Mesenchymal stem cell (in vitro differentiated cells and primary cell): ENCODE measurements at places on chromosomes 1 and 21.

- no peak overlapping the region for H3K4me3 ChIP-seq
- H3K4me1 ChIP-seq = peaks cover 2% of the 10 kb centered on the region
- H3K27me3 ChIP-seq = no peaks in the 10 kb centered on the region
- no peak for DNase-seq
Observed at GRCh38 chr1:231952154-231952553, 325.6 kb downstream of the DISC1 start.

- H3K4me3 ChIP-seq = no peak overlapping the region
- no peak for DNase-seq
- no peak overlapping the region for H3K27ac ChIP-seq
- no peaks in the 10 kb centered on the region for H3K27me3 ChIP-seq
Observed at GRCh38 chr1:214588963-214589597, 13.9 kb upstream of the CENPF start.

DNA sequence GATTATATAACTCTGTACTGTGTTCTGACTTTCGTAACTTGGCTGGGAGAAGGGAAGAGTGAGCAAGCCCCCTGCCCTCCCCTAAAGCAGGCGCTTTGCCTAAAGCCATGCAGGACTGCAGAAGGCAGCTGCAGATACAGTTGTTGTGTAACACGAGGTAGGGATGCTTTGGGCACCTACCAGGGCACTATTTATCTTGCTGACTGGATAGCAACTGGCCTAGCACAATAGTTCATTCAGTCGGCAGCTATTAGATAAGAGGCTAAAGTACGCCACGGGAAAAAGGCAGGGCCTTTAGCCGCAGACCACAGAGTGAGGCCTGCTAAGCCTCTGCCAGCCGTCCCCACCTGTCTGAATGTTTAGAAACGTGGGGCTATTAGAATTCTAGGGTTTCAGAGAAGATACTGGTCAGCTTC is 80.9 kb downstream of the TTC3 start:
- no peak overlapping the region for H3K4me3 ChIP-seq
- H3K36me3 ChIP-seq = peaks cover 89% of the 10 kb centered on the region
- H3K4me1 ChIP-seq = no peaks in the 10 kb centered on the region
- H3K27me3 ChIP-seq = no peaks in the 10 kb centered on the region
- DNase-seq = no peak

- H3K27ac ChIP-seq = no peak overlapping the region
- no peak overlapping the region for H3K4me3 ChIP-seq
- DNase-seq = no peak
- H3K4me1 ChIP-seq = peaks cover 2% of the 10 kb centered on the region
Observed at GRCh38 chr1:20462397-20462796, 23.6 kb downstream of the CAMK2N1 start.

GRCh38 chr1:17078991-17079868 is 25.4 kb upstream of the SDHB start:
- H3K27ac ChIP-seq = no peak overlapping the region
- no peak overlapping the region for H3K4me3 ChIP-seq
- no peaks in the 10 kb centered on the region for H3K4me1 ChIP-seq
- H3K27me3 ChIP-seq = no peaks in the 10 kb centered on the region
- H3K36me3 ChIP-seq = no peaks in the 10 kb centered on the region
- DNase-seq = no peak

GRCh38 chr1:220692436-220693228 is 2.5 kb downstream of the C1orf115 start:
- H3K27ac ChIP-seq = no peak overlapping the region
- H3K4me3 ChIP-seq = no peak overlapping the region
- peaks cover 43% of the 10 kb centered on the region for H3K27me3 ChIP-seq
- peak; percentile 51 for DNase-seq
- no peaks in the 10 kb centered on the region for H3K36me3 ChIP-seq

GRCh38 chr1:30409476-30410152 is 313.8 kb downstream of the MATN1 start:
- no peak overlapping the region for H3K4me3 ChIP-seq
- peaks cover 6% of the 10 kb centered on the region for H3K27me3 ChIP-seq
- H3K36me3 ChIP-seq = no peaks in the 10 kb centered on the region
- no peak for DNase-seq

GRCh38 chr1:205538235-205538840 is 33.9 kb downstream of the CDK18 start:
- H3K4me3 ChIP-seq = no peak overlapping the region
- DNase-seq = peak; percentile 15
- H3K27me3 ChIP-seq = peaks cover 55% of the 10 kb centered on the region

DNA sequence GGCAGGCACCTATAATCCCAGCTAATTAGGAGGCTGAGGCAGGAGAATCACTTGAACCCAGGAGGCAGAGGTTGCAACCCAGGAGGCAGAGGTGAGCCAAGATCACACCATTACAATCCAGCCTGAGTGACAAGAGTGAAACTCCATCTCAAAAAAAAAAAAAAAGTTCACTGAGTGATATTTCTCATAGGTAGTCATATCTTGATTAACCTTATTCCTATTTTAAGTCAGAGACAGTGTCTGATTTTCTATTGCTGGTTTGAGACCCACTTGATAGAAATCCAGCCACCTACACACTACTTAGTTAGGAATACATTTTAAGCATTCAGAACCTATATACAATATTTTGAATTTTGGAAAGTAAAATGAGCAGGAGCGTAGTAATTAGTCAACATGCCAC is 357.4 kb upstream of the ADGRL2 start:
- no peaks in the 10 kb centered on the region for H3K36me3 ChIP-seq
- DNase-seq = no peak
- H3K27me3 ChIP-seq = no peaks in the 10 kb centered on the region
- H3K4me1 ChIP-seq = no peaks in the 10 kb centered on the region

DNA sequence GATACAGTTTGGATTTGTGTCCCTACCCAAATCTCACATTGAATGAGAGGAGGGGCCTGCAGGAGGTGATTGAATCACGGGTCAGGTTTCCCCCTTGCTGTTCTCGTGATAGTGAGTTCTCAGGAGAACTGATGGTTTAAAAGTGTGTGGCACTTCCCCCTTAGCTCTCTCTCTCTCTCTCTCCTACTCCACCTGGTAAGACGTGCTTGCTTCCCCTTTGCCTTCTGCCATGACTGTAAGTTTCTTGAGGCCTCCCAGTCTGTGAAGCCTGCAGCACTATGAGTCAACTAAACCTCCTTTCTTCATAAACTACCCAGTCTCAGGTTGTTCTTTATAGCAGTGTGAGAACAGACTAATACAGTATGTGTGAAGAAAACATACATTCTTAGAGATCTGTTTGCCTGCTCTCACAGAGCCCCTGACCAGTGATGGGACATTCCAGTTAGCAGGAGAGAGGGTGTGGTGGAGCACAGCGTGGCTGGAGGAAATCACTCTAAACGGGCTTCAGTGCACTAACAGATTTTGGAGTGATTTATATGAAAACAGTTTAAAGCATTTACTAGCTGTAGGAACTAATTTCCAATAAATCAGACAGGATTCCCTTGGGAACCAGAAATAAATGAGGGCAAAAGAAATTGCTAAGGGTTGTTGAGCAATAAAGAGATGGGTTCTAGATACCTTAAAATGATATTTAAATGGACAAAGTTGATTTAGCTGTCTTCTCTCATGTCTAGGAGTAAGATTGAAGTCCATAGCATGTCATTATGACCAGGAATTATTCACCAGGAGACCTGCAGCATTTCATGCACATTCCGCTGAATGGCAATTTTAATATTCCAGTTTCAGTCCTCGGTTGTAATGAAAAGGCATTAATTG is 411.0 kb downstream of the CAMTA1 start:
- H3K36me3 ChIP-seq = no peaks in the 10 kb centered on the region
- no peak overlapping the region for H3K27ac ChIP-seq
- peaks cover 28% of the 10 kb centered on the region for H3K27me3 ChIP-seq
- H3K4me3 ChIP-seq = no peak overlapping the region

- DNase-seq = no peak
- H3K4me3 ChIP-seq = no peak overlapping the region
- no peaks in the 10 kb centered on the region for H3K4me1 ChIP-seq
- H3K27me3 ChIP-seq = no peaks in the 10 kb centered on the region
Observed at GRCh38 chr1:37234941-37235418, 200.7 kb upstream of the GRIK3 start.

- H3K4me3 ChIP-seq = no peak overlapping the region
- H3K4me1 ChIP-seq = peaks cover 3% of the 10 kb centered on the region
- no peaks in the 10 kb centered on the region for H3K27me3 ChIP-seq
- no peak for DNase-seq
- H3K36me3 ChIP-seq = no peaks in the 10 kb centered on the region
- H3K27ac ChIP-seq = no peak overlapping the region
Observed at GRCh38 chr1:209176866-209177430, 406.6 kb upstream of the CAMK1G start.

DNA sequence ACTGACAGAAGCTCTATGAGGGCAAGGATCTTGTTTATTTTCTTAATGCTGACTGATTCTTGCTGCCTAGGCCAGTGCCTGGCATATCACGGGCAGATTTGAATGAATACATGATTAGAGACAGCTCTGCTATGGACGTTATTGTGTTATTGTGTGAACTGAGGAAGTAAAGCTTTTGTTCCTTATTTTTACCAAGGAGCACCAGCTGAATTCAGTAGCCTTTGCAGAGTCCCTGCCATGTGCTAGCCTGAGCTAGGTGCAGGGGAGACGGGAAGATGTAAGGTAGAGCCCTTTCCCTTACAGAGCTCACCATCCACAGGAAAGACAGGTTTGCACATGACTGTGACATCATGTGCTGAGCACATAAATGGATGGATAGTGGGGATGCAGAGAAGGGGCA is 36.0 kb upstream of the SCMH1 start:
- no peak for DNase-seq
- no peak overlapping the region for H3K4me3 ChIP-seq
- no peak overlapping the region for H3K27ac ChIP-seq
- H3K27me3 ChIP-seq = peaks cover 71% of the 10 kb centered on the region
- H3K36me3 ChIP-seq = no peaks in the 10 kb centered on the region
- peaks cover 2% of the 10 kb centered on the region for H3K4me1 ChIP-seq
